Activated CD8-positive, alpha-beta T cell treated with anti-CD3 and anti-CD28 coated beads, Interleukin-2, amount 10 ng/mL, durations not matched to agents 7 days and 5 days (primary cell): ENCODE measurements at places on chromosomes 11 and 22. TPM values are rescaled to one million over a fixed set of nuclear protein-coding genes. Genes with fewer than 3 reads are reported as not detected.
A peak's percentile ranks its signal among the peaks of the same experiment; 100 is the strongest.

DNA sequence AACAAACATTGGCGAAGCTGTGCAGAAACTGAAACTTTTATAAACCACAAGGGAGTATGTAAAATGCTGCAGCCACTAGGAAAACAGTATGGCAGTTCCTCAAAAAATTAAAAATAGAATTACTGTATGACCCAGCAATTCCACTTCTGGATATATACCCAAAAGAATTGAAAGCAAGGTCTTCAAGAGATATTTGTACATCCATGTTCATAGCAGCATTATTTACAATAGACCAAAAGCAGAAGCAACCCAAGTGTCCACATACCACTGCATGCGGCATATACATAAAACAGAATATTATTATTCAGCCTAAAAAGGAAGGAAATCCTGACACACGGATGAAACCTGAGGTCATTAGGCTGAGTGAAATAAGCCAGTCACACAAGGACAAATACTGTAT is 85.8 kb downstream of the RELT start:
- H3K4me3 ChIP-seq = no peak overlapping the region
- H3K27me3 ChIP-seq = no peaks in the 10 kb centered on the region
- no peak overlapping the region for H3K27ac ChIP-seq
- peaks cover 6% of the 10 kb centered on the region for H3K4me1 ChIP-seq
- no peaks in the 10 kb centered on the region for H3K36me3 ChIP-seq

DNA sequence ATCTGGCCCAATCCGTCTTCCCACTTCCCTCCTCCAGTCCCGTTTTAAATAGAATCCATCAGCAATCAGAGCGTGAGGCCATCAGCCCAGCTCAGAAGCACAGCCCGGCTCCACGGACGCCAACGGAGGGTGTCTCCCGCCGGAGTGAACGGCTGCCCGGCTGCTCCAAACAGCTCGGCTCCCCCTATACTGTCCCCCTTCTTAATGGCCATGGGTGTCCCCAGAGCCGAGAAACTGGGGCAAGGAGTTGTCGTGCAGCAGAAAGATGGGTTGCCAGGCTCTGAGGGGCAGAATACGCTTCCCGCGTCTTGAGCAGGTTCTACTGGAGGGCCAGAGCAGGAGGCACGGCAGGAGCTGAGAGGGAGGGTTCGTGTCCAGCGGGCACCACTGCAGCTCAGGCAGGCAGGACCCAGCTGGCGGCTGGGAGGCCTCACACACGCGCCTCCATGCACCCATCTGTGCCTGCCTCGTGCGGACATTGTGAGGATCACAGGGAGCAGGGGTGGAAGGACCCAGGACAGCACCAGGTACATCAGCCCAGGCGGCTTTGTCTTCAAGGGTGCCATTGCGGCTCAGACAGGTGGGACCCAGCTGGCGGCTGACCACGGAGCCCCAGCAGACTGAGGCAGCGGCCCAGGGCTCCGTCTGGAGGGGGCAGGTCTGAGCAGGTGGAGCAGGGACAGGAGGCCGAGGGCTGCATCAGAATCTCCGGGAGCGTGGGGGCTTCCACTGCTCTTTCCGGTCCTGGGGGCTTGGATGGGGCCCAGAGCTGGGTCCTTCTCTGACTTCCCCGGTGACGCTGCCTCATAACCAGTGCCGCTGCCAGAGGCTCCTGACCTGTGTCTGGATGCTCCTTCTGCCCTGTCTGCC is 882.7 kb downstream of the BRD1 start:
- H3K27me3 ChIP-seq = no peaks in the 10 kb centered on the region
- DNase-seq = peak; percentile 7
- no peaks in the 10 kb centered on the region for H3K4me1 ChIP-seq
- no peak overlapping the region for H3K4me3 ChIP-seq
- H3K36me3 ChIP-seq = no peaks in the 10 kb centered on the region

DNA sequence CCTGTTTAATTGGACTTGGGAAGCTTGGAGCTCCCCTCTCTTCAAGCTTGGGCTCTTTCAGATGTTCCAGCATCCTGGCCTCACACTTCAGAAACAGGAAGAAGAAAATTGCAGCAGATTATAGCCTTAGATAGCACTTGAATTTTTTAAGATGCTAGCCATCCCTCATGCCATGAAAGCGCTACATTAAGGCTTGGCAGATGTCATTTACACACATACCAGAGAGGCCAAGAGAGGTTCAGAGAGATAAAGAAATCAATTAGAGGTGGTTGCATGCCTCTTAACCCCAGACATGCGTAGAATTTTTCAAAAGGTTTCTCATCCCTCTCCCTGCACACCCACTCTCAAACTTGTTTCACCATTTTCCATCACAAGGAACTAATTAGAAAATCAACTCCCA is 31.9 kb upstream of the DBX1 start:
- no peaks in the 10 kb centered on the region for H3K4me1 ChIP-seq
- no peak overlapping the region for H3K27ac ChIP-seq

DNA sequence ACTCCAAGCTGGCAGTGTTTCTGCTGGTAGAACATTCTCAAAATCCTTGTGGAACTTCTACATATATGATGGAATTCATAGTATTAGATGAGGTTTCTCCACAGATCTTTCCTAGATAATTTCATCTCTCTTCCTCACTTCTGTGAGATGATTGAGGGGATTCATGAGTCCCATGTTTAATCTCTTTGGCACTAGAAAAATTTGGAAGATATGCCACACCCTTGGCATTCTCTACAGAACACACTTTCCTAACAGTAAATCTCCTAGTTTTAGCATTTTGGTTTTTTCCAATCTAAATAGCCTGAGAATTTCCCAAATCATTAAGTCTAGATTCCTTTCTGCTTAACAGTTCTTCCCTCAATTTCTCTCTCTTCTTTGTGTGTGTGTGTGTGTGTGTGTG is 35.3 kb downstream of the MED15 start:
- DNase-seq = no peak
- H3K4me1 ChIP-seq = peaks cover 40% of the 10 kb centered on the region
- peak overlapping the region; percentile 2 for H3K27ac ChIP-seq
- H3K4me3 ChIP-seq = no peak overlapping the region

The THRSP gene
- total RNA-seq = not detected

- H3K27me3 ChIP-seq = peaks cover 8% of the 10 kb centered on the region
- no peak for DNase-seq
- H3K4me3 ChIP-seq = no peak overlapping the region
- no peaks in the 10 kb centered on the region for H3K36me3 ChIP-seq
- no peak overlapping the region for H3K27ac ChIP-seq
- H3K4me1 ChIP-seq = peaks cover 30% of the 10 kb centered on the region
Measured at GRCh38 chr11:123407996-123408597, 22.0 kb upstream of the GRAMD1B start.

The IL10RA gene
- total RNA-seq = 202 TPM

The OR52I2 gene
- total RNA-seq = not detected

- H3K36me3 ChIP-seq = no peaks in the 10 kb centered on the region
- H3K27me3 ChIP-seq = no peaks in the 10 kb centered on the region
- H3K4me1 ChIP-seq = no peaks in the 10 kb centered on the region
- H3K4me3 ChIP-seq = no peak overlapping the region
Measured at GRCh38 chr22:46457502-46458488, 79.6 kb downstream of the CELSR1 start.

DNA sequence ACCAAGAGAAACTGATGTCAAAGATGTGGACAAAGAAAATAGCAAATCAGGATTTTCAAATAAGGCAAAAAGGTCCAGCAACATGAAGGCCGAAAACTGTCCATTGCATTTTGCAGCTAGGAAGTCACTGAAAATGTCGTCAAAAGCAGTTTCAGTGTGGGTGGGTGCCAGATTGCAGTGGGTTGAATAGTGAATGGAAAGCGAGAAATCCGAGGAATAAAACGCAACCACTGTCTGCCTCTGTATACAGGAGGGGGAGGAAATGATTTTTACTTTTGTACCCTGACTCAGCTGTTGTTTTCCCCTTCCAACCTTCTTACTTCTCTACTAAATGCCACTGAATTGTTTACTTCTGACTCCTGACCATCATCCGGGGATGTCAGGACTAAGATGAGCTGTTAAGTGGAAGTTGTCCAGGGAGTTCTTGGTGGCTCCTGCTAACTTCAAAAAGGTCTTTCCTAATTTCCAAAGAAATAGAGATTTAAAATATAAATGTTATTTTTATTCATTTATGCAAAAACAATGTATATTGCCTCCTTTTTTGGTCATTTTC is 64.9 kb upstream of the BIRC3 start:
- H3K27me3 ChIP-seq = no peaks in the 10 kb centered on the region
- H3K36me3 ChIP-seq = no peaks in the 10 kb centered on the region
- no peak for DNase-seq
- H3K4me3 ChIP-seq = no peak overlapping the region

The GRAMD1B gene
- total RNA-seq = 26.0 TPM

The CCDC134 gene
- 20.3 TPM for total RNA-seq

GRCh38 chr11:93219440-93219839 is 21.6 kb upstream of the SLC36A4 start:
- no peak overlapping the region for H3K27ac ChIP-seq
- no peak overlapping the region for H3K4me3 ChIP-seq
- no peak for DNase-seq
- no peaks in the 10 kb centered on the region for H3K4me1 ChIP-seq

DNA sequence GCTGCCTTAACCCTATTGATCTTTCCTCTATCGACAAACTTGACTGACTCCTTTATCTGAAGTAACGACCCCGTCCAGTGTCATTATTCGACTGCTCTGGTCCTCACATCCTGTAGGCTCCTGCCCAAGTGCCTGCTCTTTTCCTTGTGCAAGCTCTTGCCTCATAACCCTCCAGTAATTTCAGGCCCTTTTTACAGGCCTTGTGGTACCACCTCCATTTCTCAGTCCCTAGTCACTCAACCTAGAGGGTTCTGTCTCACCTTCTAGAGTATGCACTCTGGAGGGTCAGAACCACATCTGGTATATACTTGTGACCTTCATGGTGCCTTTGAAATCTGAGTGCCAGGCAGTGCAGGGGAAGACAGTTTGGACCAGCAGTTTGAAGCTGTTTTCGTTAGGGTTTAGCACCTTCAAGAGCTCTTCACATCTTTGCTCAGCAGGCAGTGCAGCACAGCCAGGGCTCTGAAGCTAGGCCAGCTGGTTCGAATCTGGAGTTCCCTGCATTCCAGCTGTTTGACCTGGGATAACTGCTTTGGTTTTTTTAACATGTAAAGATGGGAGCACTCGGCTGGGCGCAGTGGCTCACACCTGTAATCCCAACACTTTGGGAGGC is 11.2 kb downstream of the SNRPD3 start:
- H3K27me3 ChIP-seq = no peaks in the 10 kb centered on the region
- peaks cover 24% of the 10 kb centered on the region for H3K4me1 ChIP-seq
- H3K4me3 ChIP-seq = no peak overlapping the region
- no peak for DNase-seq
- no peak overlapping the region for H3K27ac ChIP-seq
- H3K36me3 ChIP-seq = peaks cover 55% of the 10 kb centered on the region

GRCh38 chr22:25219948-25220442 is 556 bp downstream of the CRYBB2 start:
- H3K27me3 ChIP-seq = peaks cover 9% of the 10 kb centered on the region
- H3K36me3 ChIP-seq = no peaks in the 10 kb centered on the region
- DNase-seq = no peak
- H3K27ac ChIP-seq = no peak overlapping the region

- no peaks in the 10 kb centered on the region for H3K4me1 ChIP-seq
- H3K27me3 ChIP-seq = peaks cover 31% of the 10 kb centered on the region
- H3K27ac ChIP-seq = no peak overlapping the region
- no peaks in the 10 kb centered on the region for H3K36me3 ChIP-seq
Measured at GRCh38 chr11:19301361-19301760, 60.6 kb upstream of the E2F8 start.

GRCh38 chr11:128735935-128736605 is 42.2 kb downstream of the FLI1 start:
- no peaks in the 10 kb centered on the region for H3K27me3 ChIP-seq
- peak overlapping the region; percentile 76 for H3K27ac ChIP-seq
- H3K36me3 ChIP-seq = peaks cover 58% of the 10 kb centered on the region
- peaks cover 94% of the 10 kb centered on the region for H3K4me1 ChIP-seq

DNA sequence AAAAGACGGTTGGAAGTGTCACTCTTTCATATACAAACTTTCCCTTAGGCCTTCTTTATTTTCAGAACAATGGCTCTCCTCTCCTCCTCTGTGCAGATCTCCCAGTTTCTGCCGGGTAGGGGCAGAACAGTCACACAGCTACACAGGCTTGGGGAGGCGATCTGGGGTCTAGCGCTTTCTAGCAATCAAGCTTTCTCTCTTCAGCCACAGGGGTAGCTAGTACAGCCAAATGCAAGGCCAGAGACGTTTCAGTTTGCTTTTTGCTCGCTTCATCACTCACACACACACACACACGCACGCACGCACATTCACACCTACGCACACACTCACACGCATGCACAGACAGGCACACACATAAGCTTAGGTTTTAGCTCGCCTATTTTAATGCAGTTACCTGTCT is 104.3 kb downstream of the SPATA19 start:
- no peak overlapping the region for H3K27ac ChIP-seq
- DNase-seq = no peak
- H3K4me3 ChIP-seq = no peak overlapping the region
- H3K36me3 ChIP-seq = no peaks in the 10 kb centered on the region
- no peaks in the 10 kb centered on the region for H3K4me1 ChIP-seq
- peaks cover 2% of the 10 kb centered on the region for H3K27me3 ChIP-seq

DNA sequence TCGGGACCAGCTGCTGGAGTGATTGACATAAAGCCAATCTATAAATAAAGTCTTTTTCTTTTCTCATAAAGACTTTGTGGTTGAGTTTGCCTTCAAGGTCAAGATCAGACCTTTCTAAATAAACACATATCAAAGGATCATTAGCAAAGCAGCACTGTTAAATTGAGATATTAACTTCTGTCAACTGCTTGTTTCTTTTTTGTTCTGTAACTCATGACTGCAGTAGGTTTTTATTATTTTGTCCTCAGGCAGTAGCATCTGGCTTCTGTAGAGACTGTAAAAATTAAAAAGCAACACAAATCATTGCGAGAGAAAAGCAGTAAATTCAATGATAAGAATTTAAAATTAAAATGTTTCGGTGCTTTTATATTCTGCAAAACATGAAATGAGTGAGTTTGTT is 77.7 kb upstream of the NNMT start:
- H3K27me3 ChIP-seq = no peaks in the 10 kb centered on the region
- no peak overlapping the region for H3K4me3 ChIP-seq
- peaks cover 62% of the 10 kb centered on the region for H3K4me1 ChIP-seq
- H3K36me3 ChIP-seq = peaks cover 15% of the 10 kb centered on the region

DNA sequence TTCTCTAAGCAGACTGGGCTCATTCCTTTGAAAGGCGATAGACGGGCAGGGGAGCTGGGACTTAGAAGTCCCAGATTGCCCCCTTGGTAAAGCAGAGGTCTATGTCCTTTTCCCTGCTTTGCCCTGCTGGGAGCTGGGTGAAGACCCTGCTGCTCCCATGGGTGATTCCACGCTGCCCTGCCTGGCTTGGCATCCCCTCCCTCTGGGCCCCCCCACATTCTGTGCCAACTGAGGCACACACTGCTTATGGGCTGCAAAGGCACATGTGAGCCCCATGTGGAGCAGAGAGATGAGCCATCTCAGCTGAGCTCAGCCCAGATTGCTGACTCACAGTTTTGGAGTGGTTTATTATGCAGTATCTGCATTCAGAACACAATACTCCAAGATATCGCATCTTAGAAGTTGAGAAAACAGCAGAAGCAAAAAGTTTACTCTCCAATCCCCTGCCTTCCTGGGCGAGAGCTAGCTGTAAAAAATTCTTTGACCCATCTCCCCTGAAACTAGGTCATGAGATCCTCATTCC is 127.2 kb downstream of the ST3GAL4 start:
- no peaks in the 10 kb centered on the region for H3K36me3 ChIP-seq
- H3K4me1 ChIP-seq = peaks cover 20% of the 10 kb centered on the region
- H3K27me3 ChIP-seq = peaks cover 4% of the 10 kb centered on the region
- no peak for DNase-seq
- no peak overlapping the region for H3K27ac ChIP-seq
